ENCODE measurements at places on chromosomes 2 and 18.

DNA sequence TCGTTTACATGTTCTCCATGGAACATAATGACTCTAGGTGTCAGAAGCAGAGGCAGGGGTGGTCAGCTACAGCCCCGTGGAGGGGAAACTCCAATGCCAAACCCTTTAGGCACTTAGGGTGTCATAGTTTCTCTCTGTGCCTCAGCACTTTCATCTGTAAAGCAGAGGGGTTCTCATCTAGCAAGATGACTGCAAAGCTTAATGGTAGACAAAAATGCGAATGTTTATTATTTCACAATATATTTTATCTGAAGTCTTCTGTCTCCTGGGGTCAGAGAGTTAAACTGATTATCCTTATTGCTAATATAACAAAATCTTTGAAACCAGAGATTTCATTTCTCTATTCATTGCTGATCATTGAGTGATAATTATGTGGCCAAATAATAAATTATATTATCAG lies 522.5 kb downstream of the TSN start:
- no peak for DNase-seq

DNA sequence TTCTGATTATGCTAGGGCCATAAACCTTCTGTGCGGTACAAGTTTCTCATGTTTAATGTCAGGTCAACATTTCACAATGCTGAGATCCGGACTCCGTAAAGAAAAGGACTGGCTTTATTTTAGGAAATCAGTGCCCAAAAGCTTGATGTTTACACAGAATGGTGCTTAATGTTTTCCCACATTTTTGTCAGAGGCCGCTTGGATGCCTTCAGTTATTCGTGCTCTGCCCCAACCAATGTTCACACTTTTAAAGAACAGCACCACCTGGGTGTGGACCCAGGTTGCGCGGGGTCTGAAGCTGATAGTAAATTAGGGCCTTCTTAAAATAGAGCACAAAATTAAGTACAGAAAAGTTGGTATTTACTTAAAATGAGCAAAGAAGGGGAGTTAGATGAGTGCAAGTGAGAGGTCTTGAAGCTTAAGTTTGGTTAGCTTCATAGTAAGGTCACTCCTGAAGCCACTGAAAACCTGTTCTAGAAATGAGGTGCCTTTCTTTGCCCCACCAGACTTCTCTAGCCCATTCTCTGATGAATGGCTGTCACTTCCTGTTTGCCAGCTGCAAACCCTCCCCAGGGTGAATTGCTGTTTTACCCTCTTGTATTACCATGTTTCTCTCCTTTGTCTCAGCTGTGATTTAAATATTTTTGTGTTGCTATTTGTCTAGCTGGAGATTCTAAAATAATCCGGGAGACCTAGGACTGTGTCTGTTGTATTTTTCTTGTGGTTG lies 20.5 kb downstream of the SLC3A1 start:
- DNase-seq, result no peak

DNA sequence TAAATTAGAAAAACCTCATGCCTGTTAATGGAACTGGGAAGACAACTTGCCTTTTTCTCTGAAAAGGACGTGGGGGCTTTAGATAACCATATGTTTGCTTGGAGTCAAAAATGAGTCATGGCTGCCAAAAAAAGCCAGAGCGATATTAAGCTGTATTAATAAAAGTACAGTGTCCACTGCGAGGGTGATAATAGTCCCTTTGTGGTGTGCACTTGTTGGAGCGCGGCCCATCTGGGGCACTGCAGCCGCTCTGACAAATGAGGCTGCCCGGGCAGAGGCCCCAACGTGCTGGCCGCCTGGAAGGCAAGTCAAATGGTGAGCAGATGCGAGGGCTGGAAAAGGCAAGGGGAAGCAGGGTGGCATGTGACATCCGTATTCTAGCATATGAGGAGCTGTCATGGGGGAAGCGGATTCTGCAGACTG lies 103.3 kb upstream of the NCK2 start:
- no peak for DNase-seq

DNA sequence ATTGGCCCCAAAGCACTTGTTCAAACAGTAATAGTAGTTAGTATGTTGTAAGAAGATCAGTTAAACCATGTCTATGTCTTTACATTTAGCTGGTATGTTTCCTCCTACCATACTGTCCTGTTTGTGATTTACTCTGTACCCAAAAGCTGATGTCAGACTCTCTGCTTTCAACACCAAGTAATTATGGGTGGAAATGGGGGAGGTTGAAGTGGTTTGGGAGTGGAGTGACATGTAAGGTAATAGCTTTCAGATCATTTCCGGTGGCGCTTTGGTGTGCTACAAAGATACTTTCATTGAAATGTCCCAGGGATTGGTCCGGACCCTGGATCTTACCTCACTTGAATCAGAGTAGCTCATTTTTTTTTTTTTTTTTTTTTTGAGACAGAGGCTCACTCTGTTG lies 39.7 kb upstream of the TGIF1 start:
- no peak for DNase-seq

- no peak for DNase-seq
Observed at GRCh38 chr18:45161850-45162249, 453.4 kb upstream of the SLC14A2 start.

DNA sequence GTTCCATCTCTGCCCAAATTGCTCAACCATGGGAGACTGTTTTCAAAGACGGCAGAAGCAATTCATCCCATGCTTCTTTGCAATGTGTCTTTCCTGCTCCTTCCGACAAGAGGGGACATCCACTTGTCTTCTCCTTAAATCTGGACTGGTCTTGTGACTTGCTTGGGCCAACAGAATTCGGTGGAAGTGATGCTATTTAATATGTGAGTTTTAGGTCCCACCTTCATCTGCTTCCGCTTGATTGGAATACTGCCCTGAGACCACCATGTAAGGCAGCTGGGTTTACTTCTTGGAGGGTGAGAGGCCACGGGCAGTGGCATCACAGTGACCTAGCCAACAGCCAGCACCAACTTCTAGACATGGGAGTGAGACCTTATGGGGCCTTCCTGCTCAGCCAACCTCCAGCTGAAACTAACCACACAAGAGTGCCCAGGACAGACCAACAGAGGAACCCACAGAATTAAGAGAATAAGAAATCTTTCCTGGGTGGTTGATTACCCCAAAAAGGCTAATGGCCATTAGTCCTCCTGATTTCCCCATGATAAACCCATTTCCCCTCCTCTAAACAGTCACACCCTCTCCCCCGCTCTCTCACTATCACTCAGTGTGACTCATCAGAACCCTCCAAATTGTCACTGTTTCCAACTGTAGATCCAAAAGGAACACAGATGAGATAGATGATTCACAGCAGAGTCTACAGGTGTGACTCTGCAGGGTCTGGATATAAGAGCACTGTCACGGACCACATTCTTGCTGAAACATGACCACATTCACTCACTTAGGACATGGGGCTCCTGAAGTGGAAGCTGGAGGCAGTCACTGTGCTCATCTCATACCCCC lies 16.2 kb upstream of the RHOB start:
- DNase-seq, result peak; percentile 65

DNA sequence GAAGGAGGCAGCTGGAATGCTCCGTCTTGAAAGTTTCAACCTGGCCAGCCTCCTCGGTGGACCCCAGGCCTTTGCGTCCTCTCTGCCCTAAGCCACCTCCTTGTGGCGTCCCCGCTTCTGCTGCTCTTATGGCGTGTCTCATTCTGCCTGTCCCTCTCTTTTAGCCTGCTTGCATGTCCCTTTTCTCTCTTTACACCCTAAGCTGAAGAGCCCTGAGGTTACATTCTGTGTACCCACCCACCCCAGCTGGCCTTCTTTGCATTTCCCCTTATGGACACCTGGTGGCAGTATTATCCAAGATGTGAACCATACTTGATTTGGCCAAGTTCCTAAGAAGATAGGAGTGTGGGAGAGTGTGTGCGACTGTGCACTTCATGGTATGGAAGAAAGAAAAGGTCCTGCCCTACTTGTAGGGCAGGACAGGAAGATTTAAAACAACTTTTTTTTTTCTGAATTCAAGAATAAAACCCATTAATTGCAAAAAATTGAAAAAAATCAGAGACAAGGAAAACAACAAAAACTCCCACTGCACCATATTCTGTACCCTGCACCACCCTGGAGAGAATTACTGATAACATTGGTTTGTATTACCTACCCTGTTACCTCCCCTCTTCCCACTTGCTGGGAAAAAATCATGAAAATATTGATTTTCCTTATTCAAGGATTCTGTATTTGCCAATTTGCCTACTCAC lies 77.4 kb downstream of the DYSF start:
- peak; percentile 32 for DNase-seq

DNA sequence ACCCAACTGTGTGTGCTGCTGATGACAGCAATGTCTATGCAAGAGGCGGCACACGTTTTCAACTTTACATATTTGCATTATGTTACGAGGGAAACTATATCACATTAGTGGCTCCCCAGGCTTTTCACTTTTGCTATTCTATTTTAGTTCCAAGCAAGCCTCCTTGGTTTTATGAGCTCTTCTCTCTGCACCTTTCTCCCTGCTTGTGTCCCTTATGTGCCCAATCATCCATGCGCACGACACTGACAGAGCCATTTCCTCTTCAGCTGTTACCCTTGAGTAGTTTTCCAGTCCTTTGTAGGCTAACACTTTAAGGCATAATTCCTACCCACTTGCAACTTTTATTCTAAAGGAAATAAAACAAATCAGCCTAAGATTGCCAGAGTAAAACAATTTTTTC lies 154.3 kb downstream of the TCF4 start:
- DNase-seq, result no peak

DNA sequence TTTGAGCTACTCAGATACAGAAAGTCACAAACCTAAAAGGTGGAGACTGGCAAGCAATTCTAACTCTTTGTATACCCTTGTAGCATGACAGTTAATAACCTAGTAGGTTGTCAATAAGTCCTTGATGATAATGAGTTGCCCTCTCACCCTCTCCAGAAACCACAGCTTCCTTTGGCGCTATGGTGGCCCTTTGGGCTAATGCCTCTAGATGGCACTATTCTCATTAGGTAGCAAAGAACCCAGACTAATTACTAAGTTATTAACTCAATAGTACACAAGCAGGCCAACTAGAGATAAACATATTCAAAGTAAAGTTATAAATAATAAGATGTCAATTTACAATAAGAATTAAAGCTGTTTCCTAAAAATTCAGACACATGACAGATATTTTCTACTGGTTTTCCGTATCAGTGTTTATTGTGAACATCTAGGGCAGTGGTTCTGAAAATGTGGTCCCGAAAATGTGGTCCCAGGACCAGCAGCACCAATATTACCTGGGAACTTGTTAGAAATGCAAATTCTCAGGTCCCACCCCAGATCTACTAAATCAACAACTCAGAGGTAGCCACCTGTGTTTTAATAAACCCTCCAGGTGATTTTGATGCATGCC lies 41.1 kb downstream of the LDAH start:
- DNase-seq, result peak; percentile 25
